ENCODE measurements at places on chromosomes 13 and 19. TPM values are rescaled to one million over a fixed set of nuclear protein-coding genes. Genes with fewer than 3 reads are reported as not detected.

GRCh38 chr19:41159881-41160280 lies 33.1 kb upstream of the CYP2S1 start:
- no peak for DNase-seq

RAB3D gene
- 22.6 TPM for total RNA-seq

- peak; percentile 68 for DNase-seq
Observed at GRCh38 chr19:9945319-9945966, 9.1 kb upstream of the OLFM2 start.

DNA sequence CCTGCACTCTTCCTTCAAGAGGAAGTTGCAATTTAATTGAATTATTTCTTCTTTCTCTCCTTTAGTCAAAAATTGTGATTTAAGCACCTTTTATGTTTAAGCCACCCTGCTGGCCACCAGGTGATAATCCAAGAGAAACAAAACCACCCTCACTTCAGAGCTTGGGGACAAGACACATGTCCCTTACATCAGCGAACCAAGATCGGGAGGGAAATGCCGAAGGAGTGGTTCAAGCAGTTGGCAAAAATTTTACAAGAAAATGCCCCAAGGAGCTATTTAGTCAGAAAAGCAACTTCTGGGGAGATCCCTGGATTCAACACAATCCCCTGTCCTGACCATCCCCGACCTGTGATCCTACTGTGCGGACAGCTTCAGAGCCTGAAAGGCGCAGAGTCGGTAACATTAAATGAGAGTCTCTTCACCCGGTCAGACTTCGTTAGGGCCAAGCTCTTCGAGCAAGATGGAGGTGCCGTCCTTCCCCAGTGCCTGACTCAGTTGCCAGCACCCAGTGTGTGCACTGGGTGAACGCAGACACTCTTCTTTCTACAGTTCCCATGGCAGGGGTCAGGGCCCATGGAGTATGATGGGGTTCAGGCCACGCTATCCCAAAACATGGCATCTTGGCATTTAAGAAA lies 78.6 kb upstream of the TM9SF2 start:
- no peak for DNase-seq

PEG3 gene
- 9.1 TPM for total RNA-seq

DNA sequence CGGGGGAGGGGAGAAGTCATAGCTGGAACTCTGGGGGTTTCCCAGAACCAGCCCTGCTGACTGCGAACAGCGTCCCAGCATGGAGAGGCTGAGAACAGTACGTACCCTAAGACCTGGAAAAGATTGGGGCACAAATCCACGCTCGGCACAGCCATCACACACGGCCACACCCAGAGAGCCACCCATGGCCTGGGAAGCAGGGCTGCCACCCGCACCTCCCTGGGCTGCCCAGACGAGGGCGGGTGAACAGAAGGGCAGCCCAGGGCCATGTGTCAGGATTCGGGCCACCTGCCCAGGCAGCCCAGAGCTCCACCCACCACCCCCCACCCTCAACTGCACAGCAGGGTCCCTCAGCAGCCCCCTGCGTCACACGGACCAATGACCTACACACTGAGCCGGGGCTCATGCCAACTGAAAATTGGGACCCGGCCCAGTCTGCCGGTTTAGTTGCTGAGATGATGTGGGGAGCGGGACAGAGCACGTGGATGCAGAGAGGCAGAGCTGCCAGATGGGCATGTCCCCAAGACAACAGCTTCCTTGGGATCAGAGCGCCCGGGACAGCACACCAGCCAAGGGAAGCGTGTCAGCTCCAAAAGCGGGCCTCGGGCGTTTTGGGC lies 8.5 kb downstream of the UBXN6 start:
- peak; percentile 66 for DNase-seq

ZNF813 gene
- 7.0 TPM for total RNA-seq

TMPRSS9 gene
- total RNA-seq, result not detected

DNA sequence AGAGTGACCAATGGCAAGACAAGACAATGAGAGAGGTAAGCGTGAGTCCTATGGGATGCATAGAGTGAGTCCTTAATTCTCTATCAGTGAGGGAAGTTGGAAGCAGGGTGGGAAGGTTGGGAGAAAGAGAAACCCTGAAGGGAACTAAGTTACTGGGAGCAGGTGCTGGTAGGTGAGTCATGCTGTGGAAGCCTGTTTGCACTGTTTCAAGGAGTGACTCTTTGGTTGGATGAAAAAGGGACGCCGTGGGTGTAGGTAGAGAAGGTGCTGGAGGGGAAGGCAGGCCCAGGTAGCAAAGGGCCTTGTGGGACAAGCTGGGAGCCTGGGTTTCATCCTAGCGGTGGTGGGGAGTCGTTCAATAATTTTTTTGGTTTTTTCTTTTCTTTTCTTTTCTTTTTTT lies 21.9 kb downstream of the IGFL1 start:
- DNase-seq, result no peak
